ENCODE measurements at places on chromosomes 4 and X. TPM values are rescaled to one million over a fixed set of nuclear protein-coding genes. Genes with fewer than 3 reads are reported as not detected.

DNA sequence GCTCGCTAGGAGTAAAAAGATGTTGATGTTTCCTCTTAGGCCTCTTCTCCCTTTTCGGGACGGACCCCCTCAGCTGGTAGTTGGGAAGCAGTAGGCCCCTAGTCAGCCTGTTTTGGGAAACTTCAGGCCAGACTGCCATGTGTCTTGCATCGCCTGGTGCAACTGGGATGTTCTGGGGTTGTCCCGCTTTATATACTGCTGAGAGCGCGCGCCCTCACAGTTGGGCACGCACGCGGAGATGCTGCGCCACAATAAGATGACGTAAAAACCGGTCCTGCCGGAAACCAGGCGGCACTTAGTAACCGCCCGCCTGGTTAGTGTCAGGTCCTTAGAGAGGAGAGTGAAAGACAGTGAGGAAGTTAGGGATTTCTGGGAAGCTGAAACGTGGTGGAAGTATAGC is 231.3 kb upstream of the CT83 start:
- DNase-seq: no peak

GRCh38 chrX:41429592-41429991 is 17.6 kb upstream of the NYX start:
- DNase-seq: no peak

DNA sequence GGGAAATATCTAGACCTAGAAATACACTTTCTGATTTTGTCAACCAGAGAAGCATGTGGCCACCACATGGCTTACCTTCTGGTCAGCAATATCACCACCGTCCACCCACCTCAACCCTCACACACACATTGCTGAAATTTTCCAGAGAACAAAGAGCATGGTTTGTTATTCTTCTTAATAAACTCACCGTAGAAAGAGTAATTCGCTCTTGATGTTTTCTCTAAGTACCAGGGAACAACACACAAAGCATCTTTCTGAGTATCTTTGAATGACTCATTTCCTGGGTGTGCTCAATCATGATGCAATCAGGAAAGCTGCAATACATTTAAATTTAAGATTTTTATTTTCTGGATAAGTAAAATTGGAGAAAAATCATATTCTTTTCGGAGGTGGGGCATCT is 24.7 kb upstream of the LRAT start:
- no peak for DNase-seq

- no peak for DNase-seq
Observed at GRCh38 chr4:188455062-188455752, 316.0 kb downstream of the TRIML1 start.

GRCh38 chrX:49082271-49082871 is 2.7 kb upstream of the WDR45 start:
- no peak for DNase-seq

DNA sequence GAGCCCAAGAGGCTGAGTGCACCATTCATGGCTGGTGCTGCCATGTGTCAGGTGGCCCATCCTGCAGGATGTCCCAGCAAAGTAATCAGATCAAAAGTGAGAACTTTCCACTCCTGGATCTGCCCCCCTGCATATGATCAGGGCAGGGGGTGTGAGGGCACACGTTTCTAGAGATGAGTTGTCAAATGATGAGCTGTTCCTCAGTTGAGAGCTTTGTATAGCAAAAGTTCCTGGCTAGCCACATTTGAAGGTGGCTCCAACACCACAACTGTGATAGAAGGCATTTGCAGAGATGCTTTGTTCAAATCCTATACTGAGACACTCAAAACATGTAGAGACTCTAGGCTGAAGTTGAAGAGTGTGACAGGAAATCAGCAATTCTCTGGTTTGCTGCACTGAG is 501.8 kb downstream of the BCOR start:
- no peak for DNase-seq

GRCh38 chr4:146283758-146284651 is 69.7 kb downstream of the REELD1 start:
- DNase-seq: no peak

GRCh38 chrX:11766487-11766886 is 8.4 kb downstream of the MSL3 start:
- DNase-seq: peak; percentile 10

- DNase-seq: no peak
Observed at GRCh38 chrX:151801980-151802379, 67.4 kb downstream of the CNGA2 start.

DNA sequence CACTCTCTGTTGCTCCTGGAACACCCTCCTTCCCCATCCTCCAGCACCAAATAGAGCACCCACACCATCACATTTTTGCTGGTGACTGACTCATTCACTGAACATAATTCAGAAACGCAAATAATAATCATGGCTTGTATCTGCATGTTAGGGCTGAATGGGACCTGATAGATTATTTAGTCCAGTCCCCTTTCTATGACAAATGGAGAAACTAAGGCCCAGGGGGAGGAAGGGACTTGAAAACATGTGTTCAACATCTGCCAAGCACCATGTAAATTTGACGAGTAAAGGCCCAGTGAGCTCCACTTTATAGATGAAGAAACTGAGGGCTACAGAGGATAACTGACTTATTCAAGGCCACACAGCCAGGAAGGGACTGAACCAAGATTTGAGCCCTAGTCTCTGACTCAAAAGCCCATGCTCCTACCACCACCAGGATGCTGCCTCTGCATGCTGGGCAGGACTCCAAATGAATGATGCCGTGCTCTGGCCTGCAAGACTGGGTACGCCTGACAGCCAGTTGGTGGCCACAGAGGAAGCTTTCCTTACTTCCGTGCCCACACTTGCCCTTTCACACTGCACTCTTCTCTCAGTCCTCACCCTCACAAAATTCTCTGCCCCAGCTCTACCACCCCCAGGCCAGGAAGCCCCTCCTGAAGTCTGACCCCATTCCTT is 133.3 kb upstream of the PJA1 start:
- DNase-seq: no peak

- no peak for DNase-seq
Observed at GRCh38 chr4:119646347-119647071, 17.9 kb upstream of the PDE5A start.

DNA sequence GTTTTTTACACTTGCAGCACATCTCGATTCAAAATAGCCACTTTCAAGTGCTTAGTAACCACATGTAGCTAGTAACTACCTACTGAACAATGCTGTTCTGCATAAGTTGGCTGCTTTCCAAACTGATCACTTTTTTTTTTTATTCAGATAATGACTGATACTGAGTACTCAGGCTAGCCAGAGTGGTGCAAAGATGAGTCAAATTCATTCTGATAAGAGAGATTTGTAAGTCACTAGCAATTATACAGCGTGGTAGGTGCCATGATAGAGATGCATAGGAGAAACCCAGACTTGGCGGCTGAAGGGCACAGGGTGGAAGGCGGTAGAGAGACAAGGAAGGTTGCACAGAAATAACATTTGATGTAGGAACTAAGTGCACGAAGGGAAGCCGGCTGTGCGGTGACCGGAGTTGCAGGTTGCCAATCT is 357 bp upstream of the IGBP1 start:
- no peak for DNase-seq

Gene MAML3
- 1.1 TPM for total RNA-seq

Gene PASD1
- total RNA-seq: not detected

Gene RRH
- 0.27 TPM for total RNA-seq
